Sigmoid colon (tissue), 7 donors: ENCODE measurements at places on chromosomes 12 and 14.

- no peak for DNase-seq
Observed at GRCh38 chr12:89571491-89572195, 45.8 kb upstream of the POC1B start.

DNA sequence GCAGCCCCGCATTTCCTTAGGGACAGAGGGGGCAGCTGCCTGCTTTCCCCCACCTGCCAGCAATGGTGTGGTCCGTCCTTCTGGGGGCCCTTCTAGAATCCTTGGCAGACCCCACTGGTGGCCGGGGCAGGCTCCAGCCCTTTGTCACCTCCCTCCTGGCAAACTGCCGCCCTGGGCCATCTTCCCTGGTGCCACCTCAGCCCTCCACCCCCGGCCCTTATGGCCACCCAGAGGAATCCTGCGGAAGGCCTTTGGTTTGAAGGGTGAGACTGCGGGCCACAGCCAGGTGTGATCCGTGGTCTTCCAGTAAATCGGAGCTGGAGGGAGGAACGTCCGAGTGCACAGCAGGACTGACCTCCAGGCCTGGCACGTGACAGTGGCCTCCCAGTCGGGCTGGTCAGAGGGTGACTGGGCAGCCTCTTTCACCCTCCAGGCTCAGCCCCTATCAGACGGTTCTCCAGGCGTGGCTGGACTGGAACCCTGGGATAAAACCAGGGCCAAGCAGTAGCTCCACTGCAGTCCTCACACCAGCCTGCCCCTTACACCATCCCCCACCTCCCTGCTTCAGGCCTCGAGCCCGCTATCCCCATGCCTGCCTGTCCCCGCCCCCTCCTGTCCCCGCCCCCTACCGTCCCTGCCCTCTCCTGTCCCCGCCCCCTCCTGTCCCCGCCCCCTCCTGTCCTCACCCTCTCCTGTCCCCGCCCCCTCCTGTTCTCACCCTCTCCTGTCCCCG is 12.4 kb downstream of the FBRSL1 start:
- DNase-seq = no peak

- DNase-seq = no peak
Observed at GRCh38 chr12:39586816-39587215, 32.8 kb downstream of the ABCD2 start.

DNA sequence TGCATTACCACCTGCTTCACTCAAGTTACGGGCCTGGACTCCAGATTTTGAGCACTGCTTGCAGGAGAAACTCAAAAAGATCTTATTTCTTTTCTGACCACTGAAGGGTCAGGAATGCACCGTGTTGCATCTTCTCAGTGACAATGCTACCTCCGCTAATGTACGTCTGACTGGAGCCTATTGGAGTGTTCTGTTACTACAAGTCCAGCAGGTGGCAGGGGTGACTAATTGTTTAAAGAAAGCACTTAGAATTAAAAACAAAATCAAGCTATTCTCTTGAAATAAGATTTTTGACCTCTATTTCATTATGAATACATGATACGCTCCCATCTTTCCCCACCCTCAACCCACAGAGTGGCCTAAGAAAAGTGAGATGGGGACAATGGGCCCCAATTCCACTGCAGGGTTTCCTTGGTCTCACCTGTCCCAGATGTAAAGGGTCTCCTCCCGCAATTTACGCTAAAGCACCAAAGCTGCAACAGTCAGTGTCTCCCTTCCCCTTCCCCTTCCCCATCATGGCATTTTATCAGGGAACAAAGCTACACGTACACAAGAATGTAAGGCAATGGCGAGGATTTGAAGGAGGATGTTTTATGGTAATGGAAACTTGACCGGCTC is 2.2 kb downstream of the TBPL2 start:
- DNase-seq = no peak

DNA sequence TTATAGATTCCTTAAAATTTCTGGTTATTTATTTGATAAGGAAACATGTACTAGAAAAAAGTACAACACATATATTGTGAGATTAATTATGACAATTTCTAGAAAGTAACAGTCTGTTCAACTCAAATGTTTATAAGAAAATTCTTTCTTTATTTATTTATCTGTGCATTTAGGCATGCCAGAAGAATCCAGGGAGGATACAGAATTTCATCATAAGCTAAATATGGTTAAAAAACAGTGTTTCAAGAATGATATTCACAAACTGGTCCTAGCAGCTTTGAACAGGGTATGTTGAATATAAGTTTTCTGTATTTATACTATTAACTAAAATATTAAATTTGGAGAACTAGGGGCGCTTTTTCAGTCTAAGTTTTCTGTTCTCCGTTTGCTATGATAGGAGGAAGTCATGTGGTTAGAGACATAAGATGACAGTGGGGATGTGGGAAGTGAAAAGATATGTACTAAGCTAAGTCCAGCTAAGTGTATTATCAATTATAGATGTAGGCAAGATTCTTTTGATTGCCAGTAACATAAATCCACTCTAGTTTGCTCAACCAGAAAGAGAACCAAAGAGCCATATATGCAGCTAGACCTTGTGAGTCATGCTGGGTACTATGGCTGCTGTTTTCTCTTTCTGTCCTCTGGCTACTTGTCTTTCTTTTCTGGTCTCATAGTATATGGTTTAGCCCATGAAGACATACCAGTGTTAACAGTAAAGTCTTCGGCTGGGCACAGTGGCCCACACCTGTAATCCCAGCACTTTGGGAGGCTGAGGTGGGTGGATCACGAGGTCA is 39.0 kb downstream of the LRRK2 start:
- DNase-seq = no peak

DNA sequence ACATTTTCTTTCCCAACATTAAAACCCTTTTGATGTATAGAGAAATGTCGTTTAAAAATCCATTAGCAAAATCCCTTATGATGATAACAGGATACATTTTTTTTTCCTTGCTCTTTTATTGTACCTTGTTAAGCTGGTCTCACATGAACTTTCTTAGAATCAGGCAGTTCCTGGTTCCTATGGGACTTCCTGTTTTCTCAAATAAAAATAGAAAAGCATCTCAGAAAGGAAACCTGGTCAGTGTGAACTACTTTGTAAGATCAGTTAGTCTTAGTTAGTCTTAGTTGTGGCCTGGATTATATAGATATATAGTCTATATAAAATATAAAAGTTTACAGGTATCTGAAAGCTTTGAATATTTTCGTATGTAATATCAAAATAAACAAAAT is 40.3 kb downstream of the LEMD3 start:
- no peak for DNase-seq
